ENCODE measurements at places on chromosomes 12 and 14. TPM values are rescaled to one million over a fixed set of nuclear protein-coding genes. Genes with fewer than 3 reads are reported as not detected.

The HOXC9 gene
- not detected for total RNA-seq

The TESPA1 gene
- total RNA-seq, result not detected

The MOAP1 gene
- 10.2 TPM for total RNA-seq

DNA sequence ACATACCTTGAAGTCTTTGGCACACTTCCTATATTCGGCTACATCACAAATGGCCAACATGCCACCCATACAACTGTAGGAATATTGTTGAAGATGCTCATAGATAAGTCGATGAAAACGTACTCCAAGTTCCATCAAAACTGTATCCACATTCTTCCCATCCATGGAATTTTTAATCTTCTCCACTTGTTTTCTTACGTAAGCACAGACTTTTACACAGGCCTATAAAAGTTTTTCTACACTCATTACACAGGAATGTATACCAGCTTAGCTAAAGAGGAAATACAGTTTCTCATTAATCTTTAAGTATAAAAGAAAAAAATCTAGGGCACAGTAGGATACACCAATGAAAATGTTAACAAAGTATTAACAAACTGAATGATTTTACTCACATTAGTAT lies 59.1 kb downstream of the EXOC5 start:
- no peaks in the 10 kb centered on the region for H3K36me3 ChIP-seq
- H3K4me1 ChIP-seq, result no peaks in the 10 kb centered on the region
- H3K27me3 ChIP-seq, result no peaks in the 10 kb centered on the region
- H3K4me3 ChIP-seq, result no peak overlapping the region

DNA sequence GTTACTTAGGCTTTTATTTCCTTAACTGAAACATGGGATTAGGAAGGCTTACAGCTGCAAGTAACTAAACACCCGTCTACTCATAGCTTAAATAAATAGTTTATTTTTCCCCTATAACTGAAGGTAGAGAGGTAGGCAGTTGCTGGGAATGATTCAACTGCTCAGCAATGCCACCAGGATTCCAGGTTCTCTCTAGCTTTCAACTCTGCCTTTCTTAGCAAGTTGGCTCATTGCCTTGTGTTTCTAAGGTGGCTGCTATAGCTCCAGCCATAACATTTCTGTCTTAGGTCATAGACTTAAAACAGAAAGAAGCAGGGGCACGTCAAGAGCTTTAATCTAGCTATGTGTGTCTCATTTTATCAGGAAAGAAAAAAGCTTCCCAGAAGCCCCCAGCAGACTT lies 103.7 kb upstream of the MDM1 start:
- H3K27ac ChIP-seq, result no peak overlapping the region
- DNase-seq, result no peak
- H3K36me3 ChIP-seq, result no peaks in the 10 kb centered on the region
- no peaks in the 10 kb centered on the region for H3K27me3 ChIP-seq
- H3K4me3 ChIP-seq, result no peak overlapping the region
- H3K4me1 ChIP-seq, result no peaks in the 10 kb centered on the region

GRCh38 chr14:61290701-61291100 lies 9.6 kb upstream of the TMEM30B start:
- H3K36me3 ChIP-seq, result no peaks in the 10 kb centered on the region
- H3K27ac ChIP-seq, result no peak overlapping the region
- peaks cover 9% of the 10 kb centered on the region for H3K4me1 ChIP-seq
- DNase-seq, result no peak
- no peak overlapping the region for H3K4me3 ChIP-seq
